Activated gamma-delta T cell treated with anti-CD3 and anti-CD28 coated beads, Interleukin-2, amount 50 U/mL, for 16 hours (primary cell): ENCODE measurements at places on chromosomes 12 and 14.

DNA sequence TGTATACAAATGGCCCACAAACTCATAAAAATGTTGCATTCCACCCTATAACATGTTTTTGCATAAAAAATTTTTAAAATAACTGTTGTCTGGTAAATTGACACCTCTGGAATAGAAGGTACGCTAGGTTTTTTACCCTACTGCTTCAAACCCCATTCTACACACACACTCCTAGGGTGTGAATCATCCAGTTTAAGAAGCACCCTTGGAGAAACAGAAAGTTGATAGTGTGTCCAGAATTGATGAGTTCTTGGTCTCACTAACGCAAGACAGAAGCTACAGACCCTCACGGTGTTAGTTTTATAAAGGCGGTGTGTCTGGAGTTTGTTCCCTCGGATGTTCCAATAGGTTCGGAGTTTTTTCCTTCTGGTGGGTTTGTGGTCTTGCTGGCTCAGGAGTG, 158.5 kb downstream of the KLRB1 start:
- DNase-seq = no peak

DNA sequence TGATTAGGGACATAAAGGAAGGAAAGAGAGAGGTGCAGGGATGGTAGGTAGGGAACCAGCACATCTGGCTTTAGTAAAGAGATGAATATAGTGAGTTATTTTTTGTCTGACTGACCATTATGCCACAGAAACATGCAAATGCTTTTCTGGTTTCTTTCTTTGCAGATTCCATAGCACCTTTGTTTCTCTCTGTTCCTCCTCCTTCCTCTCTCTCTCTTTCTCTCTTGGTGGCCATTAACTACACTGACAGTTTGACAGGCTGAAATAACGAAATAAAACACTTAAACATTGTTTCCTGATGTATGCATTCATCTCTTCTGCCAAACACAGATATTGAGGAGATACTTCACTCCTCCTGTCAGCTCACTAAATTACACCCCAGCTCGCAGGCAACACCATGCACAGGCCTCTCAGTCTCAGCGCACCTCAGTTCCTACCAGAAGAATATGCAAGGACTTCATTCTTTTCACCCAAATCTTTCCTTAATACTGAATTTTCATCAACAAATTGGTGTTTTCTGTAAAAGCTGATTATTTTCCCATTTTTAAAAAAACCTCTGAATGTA, 406.9 kb upstream of the SOX5 start:
- no peak for DNase-seq

DNA sequence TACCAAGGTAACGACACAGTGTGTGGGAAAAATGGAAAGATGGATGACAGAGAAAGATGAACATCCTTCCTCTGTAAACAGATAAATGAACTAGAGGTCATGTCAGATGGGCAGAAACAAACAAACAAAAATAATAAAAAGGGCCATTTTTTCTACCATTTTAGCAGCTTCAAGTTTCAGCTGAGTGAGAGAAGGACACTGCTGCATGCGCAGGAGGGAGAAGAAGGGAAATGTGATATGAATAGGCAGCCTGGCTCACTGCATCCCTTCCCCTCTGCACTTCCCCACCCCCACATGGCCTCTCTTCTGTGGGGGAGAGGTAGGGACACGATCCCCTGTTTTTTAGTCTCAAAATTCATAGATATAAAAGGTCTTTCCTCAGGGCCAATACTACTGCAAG, 492.0 kb downstream of the NELL2 start:
- no peak for DNase-seq

- DNase-seq = no peak
Measured at GRCh38 chr14:106803379-106803778, 1277.0 kb downstream of the TMEM121 start.

DNA sequence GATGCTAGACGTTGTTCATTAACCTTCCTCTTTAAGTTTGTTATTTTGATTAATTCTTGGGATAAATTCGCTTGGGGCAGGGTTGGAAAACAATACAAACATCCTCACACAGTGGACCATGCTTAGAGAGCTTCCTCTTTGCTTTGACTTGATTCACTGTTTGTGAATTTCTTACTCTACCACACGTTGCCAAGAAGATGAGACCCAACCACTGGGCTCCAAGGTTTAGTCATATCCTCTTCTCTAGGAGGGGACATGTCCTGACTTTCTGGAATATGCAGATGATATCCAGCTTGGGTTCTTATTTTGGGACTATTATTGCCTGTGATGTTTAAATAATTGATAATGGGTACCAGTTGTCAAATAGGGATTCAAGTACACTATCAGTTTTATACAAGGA, 428.2 kb downstream of the ATP23 start:
- no peak for DNase-seq

DNA sequence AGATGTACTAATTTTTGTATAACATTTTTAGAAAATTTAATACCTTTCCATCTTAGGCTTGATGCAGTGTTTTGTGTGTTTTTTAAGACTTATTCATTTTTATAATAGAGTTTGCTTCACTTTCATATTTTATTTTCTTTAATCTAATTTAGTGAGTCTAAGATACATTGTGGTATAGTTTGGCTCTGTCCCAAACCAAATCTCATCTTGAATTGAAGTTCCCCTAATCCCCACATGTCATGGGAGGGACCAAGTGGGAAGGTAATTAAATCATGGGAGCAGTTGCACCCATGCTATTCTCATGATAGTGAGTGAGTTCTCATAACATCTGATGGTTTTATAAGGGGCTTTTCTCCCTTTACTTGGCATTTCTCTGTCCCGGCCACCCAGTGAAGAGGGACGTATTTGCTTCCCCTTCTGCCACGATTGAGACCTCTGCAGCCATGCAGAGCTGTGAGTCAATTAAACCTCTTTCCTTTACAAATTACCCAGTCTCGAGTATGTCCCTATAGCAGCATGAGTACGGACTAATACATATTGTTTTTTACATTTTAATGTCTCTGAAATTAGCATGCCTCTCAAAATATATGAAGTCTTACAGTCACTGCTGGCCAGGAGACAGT, 34.9 kb downstream of the GABARAPL1 start:
- DNase-seq = no peak

GRCh38 chr14:74985028-74985310, 17.8 kb upstream of the EIF2B2 start:
- no peak for DNase-seq

DNA sequence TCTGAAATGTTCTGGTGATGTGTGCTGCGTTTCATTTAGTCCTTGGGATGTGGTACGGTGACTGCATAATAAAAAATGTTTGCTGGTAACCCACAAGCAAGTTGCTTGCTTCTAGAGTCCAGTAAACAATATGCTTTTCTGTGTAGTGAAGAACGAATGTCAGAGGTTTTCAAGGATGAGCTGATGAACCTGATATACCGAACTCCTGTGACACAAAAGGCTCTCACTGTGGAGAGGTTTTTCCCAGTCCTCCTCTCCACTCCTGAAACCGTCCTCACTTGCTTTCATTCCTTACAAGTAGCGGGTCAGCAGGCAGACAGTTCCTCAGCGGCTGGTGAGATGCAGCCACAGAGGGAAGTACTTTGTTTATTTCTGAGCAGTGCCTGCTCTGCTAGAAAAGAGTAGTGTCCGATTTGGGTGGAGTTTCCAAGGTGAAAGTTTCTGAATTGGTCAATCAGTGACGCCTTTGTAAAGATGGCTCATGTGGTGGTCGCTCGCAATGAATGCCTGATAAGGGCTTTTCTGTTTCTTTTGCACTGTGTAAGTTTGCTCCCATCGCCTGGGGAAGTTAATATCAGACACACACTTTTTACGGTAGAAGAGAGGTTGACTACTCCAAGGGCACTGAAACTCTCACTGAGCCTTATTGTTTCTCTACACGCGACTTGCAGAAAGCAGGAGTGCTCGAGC, 3.0 kb downstream of the ETV6 start:
- DNase-seq = no peak

DNA sequence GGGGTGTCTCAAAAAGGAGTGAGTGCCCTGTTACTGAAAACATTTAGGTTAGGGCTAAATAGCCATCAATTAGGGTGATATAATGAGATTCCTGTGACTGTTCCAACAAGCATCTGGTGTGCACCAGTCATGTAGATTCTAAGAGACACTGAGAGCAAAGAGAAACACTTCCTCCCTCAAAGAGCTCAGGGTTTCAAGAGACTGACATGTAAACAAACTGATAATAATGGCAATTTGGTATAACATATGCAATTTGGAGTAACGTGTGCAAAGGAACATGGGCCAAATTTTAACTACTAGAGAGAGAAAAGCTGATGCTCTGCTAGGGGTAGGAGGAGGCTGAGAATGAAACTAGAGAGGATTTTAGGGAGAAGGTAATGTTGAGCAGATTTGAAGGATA, 237.1 kb downstream of the BMP4 start:
- DNase-seq = no peak

GRCh38 chr12:7197841-7198240, 8.4 kb downstream of the PEX5 start:
- DNase-seq = no peak

DNA sequence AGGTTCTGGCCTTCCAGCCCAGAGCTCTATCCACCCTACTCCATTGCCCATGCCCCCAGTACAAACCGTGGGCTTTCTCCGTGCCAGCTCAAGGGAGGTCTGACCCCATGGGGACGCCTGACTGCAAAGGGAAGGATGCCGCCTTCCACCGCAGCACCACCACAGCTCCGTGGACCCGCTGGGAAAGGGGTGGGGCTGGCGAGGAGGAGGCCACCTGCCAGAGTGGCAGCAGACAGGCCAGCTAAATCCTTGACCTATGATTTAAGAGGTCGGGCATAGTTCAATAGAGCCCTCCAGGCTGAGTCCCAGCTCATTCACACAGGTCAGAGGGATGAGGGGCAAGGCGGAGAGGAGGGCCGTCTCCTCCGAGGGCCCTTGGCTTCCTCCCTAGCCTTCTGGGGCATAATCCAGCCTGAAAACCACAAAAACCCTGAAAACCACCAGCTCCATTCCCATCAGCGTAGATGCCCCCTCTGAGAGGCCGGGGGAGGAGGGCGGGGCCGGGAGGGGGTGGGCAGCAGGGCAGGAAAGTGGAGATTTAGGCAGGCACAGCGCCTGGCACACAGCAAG, 14.9 kb upstream of the FIGNL2 start:
- no peak for DNase-seq

- DNase-seq = no peak
Measured at GRCh38 chr14:33430414-33431035, 491.8 kb downstream of the NPAS3 start.

DNA sequence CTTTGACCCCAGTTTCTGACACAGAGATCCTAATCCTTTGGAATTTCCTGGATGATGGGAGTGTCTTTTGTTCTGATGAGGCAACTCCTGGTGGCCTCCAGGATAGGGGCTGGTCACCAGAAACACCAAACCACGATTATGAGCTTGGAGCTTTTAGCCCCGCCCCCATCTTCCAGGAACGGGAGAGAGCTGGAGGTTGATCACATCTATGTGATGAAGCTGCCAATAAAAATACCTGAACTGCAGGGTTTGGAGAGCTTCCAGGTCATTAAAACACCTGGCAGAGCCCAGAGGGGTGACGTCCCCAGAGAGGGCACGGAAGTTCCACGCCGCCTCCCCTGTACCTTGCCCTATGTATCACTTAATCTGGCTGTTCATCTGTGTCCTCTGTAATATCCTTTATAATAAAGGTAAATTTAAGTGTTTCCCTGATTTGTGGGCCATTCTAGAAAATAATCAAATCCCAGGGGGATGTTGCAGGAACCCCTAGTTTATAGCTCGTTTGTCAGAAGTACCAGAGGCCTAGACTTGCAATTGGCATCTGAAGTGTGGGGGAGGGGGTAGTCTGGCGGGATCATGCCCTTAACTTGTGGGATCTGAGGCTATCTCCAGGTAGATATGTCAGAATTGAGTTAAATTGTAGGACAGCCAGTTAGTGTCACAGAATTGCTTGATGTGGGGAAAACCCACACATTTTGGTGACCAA, 21.2 kb downstream of the APPL2 start:
- no peak for DNase-seq

- DNase-seq = no peak
Measured at GRCh38 chr12:116734156-116734768, 3.6 kb downstream of the SPRING1 start.

DNA sequence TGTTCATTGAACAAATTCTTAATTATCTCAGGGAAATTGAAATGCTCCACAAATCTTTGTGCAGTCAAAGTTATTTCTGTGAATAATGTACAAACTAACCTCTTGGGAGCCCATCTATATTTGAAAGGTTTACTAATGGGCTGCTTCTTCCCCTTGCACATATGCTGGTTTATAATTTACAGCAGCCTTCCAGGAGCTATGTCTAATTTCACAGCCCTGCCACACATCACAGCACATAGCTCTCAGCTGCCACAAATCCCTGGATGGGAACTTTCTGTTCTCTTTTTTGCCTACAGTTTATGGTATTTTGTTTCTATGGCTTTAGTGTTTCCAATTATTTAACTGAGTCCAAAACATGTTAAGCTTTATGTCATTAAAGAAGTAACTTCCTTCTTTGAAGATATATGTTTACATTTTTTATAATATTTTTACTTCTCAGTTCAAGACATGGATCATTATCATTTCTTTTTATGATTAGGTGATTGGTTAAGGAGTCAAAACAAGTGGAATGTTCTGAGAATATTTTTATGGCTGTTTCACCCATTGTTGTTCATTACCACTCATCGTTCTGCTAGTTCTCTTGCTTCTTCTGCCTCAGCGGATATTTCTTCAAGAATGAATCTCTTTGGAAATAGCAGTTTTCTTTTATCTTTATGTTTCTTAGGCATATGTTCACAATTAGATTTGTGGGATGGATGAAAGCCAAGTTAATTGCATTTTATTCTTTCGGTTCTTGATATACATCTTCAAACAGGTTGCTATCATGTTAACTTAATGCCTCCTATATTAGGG, 475.6 kb upstream of the MIS18BP1 start:
- DNase-seq = no peak

DNA sequence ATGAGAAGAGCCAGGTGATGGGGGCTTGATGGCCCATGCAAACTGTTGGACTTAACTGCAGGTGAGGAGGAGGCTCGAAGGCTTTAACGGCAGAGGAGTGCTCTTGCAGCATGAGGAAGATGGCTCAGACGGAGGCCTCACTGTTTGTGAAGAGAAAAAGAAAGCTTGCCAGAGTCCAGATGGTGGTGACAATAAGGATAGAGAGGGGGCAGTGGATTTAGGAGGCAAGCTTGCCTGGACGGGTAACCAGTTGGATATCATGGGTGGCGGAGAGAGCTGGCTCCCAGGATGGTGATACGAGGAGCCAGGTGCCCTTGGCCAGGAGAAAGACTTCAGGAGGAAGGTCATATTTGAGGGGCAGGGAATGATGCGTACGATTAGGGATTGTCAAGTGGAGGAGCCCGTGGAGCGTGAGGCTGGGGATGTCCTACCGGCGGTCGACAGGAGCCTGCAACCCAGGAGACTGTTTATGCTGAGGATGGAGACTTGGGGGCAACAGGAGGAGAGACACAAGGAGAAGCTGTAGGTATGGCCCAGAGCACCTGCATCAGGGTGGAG, 71.8 kb downstream of the CACNA1C start:
- no peak for DNase-seq

GRCh38 chr12:77344651-77345050, 279.3 kb upstream of the E2F7 start:
- no peak for DNase-seq

GRCh38 chr12:118274066-118274465, 98.6 kb downstream of the TAOK3 start:
- DNase-seq = no peak
